ENCODE measurements at places on chromosomes 6 and 20. TPM values are rescaled to one million over a fixed set of nuclear protein-coding genes. Genes with fewer than 3 reads are reported as not detected.

DNA sequence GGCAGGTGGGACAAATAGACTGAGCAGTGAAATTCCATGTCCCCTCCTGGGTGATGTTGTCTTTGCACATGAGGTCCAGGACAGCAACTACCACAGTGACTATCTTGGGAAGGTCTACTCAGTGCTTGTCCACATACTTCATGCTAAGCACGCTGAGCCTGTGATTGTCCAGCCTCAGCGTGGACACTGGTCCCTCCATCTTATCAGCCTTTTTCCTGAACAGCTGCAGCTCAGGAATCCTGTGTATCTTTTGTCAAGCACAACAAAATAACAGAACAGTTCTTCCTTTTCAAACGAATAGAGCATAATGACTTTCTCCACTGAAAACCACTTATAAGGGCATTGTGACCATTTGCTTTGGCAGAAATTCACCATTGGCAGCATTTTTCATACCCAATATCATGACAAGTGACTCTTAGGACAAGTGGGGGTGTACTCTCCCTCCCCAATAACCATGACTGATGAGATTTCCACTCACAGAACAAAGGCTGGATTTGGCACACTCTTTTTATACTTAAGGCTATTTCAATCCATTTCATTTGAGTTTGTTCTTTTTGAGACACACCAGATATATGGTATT lies 90.3 kb downstream of the FYN start:
- DNase-seq = no peak

GRCh38 chr6:108780784-108781183 lies 67.4 kb upstream of the ARMC2 start:
- DNase-seq = no peak

DNA sequence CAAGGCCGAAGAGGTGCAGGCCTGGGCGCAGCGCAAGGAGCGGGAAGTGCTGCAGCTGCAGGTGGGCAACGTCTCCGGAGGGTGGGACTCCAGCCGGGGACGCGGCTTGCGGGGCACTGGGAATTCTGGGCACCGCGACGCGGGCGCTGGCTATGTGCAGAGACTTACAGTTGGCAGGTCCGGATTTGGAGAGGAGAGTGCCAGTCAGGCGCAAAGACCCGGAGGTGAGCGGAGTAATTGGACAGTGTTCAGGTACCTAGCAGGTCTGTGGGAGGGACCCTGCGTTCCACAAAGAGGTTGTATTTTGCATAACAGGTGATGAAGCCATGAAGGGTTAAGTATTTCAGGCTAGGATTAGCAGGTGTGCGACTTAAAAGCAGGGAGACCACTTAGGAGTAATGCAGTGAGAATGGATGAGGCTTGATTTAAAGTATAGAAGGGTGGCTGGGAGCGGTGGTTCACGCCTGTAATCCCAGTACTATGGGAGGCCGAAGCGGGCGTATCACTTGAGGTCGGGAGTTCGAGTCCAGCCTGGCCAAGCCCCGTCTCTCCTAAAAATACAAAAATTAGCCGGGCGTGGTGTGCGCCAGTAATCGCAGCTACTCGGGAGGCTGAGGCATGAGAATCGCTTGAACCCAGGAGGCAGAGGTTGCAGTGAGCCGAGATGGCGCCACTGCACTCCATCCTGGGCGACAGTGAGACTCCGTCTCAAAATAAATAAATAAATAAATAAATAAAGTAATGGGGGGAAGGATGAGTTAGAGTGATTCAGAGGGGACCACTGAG lies 1.0 kb downstream of the MRPS26 start:
- peak; percentile 26 for DNase-seq

DNA sequence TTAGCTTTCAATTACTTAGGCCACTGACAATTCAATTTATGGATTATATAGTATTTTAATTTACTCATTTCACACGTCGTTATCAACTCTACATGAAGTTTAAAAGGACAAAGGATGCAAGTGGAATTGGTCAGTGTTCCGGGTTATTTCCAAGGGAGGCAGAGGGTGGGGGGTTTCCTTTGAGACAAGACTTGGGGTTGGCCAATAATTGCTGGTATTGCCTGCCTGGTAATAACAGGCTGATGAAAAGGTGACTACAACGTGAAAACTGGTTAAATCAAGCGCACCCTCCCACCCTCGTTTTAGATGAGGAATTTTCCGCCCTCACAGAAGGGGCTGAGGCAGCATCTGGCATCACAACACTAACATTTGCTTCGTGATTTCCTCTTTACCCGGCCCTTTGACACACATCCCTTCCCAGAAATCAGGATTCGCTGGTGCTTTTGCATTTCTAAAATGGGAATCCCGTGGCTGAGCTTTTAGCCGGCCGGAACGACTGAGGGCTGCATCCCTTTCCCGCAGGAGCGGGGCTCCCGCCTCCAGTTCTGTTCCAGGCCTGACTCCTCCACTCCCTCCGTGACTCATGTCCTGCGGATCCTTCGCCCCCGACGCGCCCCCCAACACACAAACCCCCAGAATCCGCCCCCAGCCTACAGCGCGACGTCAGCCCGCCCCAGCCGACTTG lies 999 bp upstream of the PIM1 start:
- no peak for DNase-seq

DNA sequence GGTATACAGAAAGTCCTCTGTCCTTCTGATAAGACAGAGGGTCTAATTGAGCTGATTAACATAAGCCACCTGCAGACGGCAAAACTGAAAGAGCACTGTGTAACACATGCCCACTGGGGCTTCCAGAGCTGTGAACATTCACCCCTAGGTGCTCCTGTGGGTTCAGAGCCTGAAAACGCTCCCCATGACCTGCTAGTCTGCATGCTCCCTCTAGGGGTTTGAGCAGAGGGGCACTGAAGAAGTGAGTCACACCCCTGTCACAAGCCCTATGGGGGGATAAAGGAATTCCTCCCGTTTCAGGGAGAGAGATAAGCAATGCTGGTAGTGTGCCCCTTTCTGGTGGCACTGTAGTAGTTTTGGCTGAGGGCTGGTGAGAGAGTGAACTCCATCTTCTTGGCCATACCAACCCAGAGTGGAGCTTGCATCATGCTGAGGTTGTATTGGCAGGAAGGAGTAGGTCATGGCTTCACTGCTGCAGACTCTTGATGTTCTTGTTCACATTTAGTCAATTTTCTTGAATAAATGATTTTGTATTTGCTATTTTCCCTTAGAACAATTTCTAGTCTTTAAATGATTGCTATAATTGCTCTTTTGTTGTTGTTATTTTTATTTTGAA lies 637.5 kb upstream of the MAN1A1 start:
- no peak for DNase-seq

DNA sequence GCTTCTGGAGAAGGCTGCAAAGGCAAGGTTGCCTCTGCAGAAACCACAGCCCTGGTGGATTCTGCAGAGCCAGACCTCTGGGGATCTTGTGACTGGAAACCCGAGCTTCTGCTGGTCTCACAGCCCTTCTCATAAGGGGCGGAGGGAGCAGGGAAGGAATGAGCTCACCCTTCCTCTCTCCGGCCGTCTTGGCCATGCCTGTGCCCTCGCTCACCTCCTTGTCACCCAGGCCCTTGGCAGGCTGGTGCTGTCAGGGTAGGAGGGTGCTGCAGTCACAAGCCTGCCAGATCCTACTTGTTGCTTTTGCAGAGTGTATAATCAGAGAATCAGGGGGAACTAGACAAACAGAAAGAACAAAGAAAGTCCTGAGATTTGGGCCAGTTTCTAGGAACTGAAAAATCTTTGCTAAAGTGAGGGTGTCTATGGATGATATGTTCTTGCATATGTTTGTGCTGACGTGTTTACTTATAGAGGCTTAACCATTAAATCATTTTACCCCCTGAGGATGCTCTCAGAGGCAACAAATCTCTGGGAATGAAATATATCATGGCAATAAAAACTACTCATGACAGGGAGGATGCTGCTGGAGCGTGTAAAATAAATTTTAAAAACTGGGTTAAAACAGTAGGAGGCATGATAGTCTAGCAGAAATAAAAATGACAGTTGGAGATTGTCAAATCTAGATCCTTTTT lies 244.9 kb upstream of the SOX4 start:
- DNase-seq = peak; percentile 74

GRCh38 chr20:10806539-10806938 lies 132.7 kb upstream of the JAG1 start:
- no peak for DNase-seq

GRCh38 chr6:131549811-131550210 lies 23.2 kb upstream of the ARG1 start:
- no peak for DNase-seq

DNA sequence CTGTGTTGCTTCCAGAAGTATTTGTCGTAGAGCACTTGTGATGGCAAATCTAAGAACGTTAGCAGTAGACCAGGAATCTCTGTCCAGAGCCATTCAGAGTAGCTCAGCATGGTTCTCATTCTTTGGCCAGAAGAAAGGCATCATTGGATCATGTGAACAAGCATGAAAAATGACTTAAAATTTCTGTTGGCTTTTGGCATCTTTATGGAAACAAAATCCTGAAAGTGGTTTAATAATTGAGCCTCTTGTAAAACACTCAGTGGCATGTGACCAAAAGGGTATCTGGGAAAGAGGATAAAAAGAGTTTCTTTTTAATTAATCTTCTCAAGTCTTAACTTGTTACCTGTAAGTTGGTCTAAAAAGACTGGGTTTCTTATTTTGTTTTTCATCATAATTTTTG lies 55.2 kb downstream of the PTPN1 start:
- no peak for DNase-seq

GRCh38 chr6:14856177-14856576 lies 389.7 kb upstream of the JARID2 start:
- no peak for DNase-seq

DNA sequence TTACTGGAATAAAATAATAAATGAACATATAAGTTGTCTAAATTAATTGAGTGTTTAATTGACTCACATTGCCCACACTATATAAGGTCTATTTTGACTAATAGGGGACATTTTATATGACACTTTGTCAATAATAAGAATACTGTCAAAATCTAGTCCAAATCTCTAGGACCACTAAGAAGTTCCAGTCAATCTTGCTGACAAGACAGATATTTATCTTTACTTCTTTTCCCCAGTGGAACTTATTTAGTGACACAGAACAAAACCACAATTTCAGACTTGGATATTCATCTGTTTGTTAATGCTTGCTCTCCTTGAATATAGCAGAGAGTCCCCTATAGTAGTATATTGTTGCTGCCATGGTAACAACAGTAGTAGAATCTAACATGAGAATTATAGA lies 954.6 kb upstream of the MANEA start:
- no peak for DNase-seq

- peak; percentile 51 for DNase-seq
Observed at GRCh38 chr20:35181731-35182130, 9.9 kb downstream of the PROCR start.

DNA sequence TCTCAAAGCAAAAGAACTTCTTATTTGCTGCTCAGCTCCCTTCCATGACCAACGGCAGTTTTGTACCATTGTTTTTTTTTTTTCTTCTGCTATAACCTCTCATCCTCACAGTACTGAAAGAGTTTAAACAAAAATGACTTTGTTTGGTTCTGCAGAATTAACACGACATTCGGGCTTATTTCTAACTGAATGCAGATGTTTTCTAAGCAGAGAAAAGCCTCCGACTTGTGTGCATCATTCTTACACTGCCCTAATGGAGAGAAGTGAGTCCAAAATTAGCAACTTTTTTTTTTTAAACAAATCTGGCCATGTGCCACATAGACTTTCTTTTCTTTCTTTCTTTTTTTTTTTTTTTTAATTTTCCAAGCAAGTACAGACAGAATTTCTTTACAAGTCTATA lies 382.7 kb downstream of the HDGFL1 start:
- no peak for DNase-seq

GRCh38 chr20:47244451-47244850 lies 112.0 kb downstream of the ZMYND8 start:
- no peak for DNase-seq

SOX18 gene
- total RNA-seq = 0.60 TPM

LY6G5B gene
- total RNA-seq = 17.5 TPM

ID4 gene
- total RNA-seq = 12.0 TPM

GATA5 gene
- not detected for total RNA-seq

CTAGE9 gene
- total RNA-seq = not detected

Data from astrocyte (in vitro differentiated cells and primary cell).